ENCODE measurements at places on chromosomes 12 and 14. TPM values are rescaled to one million over a fixed set of nuclear protein-coding genes. Genes with fewer than 3 reads are reported as not detected.

Gene SLCO1B1
- total RNA-seq = not detected

Gene ASB2
- total RNA-seq = 4.0 TPM

Gene CHURC1
- 62.1 TPM for total RNA-seq

Gene CD163
- total RNA-seq = 7.7 TPM

Gene PROX2
- 0.06 TPM for total RNA-seq

Gene CLEC1B
- 0.69 TPM for total RNA-seq

Gene KRT73
- not detected for total RNA-seq

Gene GDF3
- total RNA-seq = 0.28 TPM

Gene IQSEC3
- 7.8 TPM for total RNA-seq

Gene GLI1
- 2.6 TPM for total RNA-seq

Gene KRT83
- total RNA-seq = not detected

Gene MGST1
- total RNA-seq = 15.1 TPM

Gene GALNT8
- 25.3 TPM for total RNA-seq

Gene FSCB
- 0.10 TPM for total RNA-seq

Gene SERPINA4
- total RNA-seq = not detected

Gene ERG28
- 12.2 TPM for total RNA-seq

Gene GALNT9
- 9.5 TPM for total RNA-seq

Gene FOXN4
- not detected for total RNA-seq

Gene CATSPERB
- total RNA-seq = 2.1 TPM

Gene OLR1
- 6.3 TPM for total RNA-seq

Gene SLC6A13
- 711 TPM for total RNA-seq

Gene RERGL
- total RNA-seq = 3.0 TPM

Gene ANAPC5
- 151 TPM for total RNA-seq

Gene ERP29
- 41.0 TPM for total RNA-seq

Gene RFX4
- total RNA-seq = 25.4 TPM

Gene MMP17
- total RNA-seq = 22.8 TPM

Gene TMBIM4
- total RNA-seq = 125 TPM

Gene NDRG2
- total RNA-seq = 233 TPM

Gene GLIPR1L1
- total RNA-seq = not detected

Gene KCNK10
- total RNA-seq = 6.2 TPM

Gene TMPRSS12
- not detected for total RNA-seq

Measured in spinal cord (tissue), 10 donors.